ENCODE measurements at places on chromosomes 6 and 20. TPM values are rescaled to one million over a fixed set of nuclear protein-coding genes. Genes with fewer than 3 reads are reported as not detected.

The PTGIS gene
- 43.4 TPM for total RNA-seq

The SLC22A2 gene
- total RNA-seq = 8.6 TPM

The BPIFB1 gene
- not detected for total RNA-seq

The OXT gene
- not detected for total RNA-seq

The TDRD6 gene
- 0.82 TPM for total RNA-seq

The CTCFL gene
- total RNA-seq = 0.88 TPM

The HLA-DOB gene
- total RNA-seq = 0.88 TPM

The TMEM170B gene
- 6.0 TPM for total RNA-seq

The MMP24 gene
- total RNA-seq = 1.9 TPM

The LRFN2 gene
- total RNA-seq = 0.88 TPM
